HL-60 (cell line): ENCODE measurements at places on chromosomes 5 and 9.

DNA sequence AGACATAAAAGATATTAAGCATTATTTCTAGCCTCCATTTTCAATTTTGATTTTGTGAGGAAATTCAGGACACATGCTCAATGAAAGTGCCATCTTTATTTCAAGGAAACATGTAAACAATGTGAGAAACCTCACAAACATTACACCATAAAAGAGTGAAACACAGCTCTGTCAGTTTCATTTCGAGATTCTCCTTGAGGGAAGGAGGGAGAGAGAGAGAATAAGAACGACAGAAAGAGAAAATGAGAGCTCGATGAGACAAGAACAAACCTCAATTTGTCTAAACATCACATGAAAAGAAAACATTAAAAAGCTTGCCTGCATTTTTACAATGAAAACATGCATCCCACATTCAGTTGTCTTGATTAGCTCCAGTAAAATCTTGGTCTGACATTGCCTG is 553.5 kb upstream of the MEF2C start:
- no peak for DNase-seq

- no peak for DNase-seq
Measured at GRCh38 chr5:147750065-147750464, 32.5 kb downstream of the JAKMIP2 start.

DNA sequence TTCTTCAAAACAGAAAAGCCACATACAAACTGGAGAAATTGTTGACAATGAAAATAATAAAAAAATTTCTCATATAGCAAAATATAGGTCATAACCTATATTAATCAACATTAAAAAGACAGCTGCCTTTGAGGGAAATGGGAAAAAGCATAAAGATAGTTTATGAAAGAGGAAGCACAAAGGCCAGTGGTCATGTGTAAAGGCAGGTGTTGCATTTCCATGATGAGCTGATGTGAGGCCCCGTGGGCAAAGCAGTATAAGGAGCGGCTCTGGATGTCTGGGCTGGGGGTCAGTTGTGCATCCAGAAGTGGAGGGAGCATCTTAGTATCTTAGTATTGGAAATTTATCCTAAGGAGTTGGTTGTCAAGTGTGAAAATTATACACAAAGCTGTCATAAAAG is 18.3 kb downstream of the NDUFS6 start:
- DNase-seq: no peak

DNA sequence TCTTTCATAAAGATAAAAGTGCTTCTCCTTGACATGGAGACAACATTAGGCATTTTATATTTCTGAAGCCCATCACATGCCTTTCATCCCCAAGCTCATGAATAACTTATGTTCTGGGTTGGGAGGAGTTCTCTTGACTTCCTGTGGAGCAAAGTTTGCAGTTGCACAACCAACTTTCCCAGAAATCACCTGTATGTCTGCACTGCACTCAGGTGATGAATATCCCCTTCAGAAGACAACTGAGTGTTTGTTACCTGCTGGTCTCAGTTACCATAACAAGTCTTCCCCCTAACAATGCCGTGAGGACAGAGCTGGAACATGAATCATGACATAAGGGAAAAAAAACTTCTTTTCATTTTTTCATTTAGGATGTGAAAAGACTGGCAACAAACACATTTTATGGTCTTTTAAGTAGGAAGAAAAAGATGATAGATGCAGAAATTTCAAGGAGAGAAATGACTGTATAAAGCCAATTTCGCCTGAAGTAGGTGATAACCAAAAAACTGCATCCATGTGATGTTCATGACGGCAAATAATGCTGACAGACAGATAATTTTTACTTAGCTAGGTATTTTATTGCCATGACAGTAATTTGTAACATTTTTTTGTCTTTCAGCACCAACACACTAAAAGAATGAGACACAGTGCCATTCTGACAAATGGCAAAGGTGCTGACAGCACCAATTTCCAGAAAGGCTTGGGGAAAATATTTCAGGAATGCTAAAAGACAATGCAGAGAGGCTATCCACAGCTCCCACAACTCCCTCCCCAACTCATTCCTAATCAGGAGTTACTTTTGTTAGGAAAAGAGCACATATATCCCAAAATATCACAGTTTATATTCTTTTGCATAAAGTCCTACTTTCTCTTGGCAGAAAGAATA is 656.3 kb downstream of the PRELID2 start:
- no peak for DNase-seq

GRCh38 chr9:78278177-78278777 is 18.6 kb upstream of the PSAT1 start:
- DNase-seq: peak; percentile 58

DNA sequence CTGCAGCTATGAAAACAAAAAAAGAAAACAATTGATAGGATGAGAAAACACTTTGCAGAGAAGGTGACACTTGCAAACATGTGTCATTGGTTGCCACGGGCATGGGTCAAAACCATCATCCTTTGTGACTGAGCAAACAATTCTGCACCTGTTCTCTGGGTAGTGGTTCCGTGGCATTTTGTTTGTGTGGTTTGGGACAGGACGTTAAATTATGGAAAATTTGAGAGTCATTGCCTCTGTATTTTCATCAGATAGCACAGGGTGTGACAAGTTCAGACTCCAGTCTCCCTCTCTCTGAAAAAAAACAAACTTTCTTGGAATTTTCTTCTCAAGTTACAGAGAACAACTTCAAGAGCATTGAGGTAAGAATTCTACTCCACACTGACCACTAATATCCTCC is 113.4 kb upstream of the HMHB1 start:
- no peak for DNase-seq

GRCh38 chr9:75811692-75812091 is 78.8 kb upstream of the PCSK5 start:
- no peak for DNase-seq

GRCh38 chr5:35182910-35183535 is 47.3 kb downstream of the PRLR start:
- DNase-seq: peak; percentile 62

- DNase-seq: no peak
Measured at GRCh38 chr5:141298376-141298775, 5.5 kb downstream of the SLC25A2 start.

GRCh38 chr5:152097128-152097527 is 172.5 kb upstream of the GLRA1 start:
- DNase-seq: no peak

DNA sequence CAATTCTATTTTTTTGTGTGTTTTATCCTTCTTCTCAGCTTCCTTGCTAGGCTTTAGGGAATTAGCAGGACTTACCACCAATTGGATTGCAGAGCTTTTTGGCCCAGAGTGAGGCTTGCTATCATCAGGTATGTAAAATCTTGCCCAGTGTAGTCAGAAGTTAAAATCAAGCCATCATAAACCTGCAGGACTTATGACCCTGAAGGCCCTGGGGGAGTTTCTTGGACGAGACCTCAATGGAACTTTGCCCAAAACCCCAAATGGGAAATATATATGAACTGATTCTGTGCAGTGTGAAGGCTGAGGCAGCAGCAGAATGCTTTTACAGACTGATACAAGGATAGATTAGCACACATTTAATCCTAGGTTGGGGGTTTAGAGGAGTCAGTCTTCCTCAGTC is 287.0 kb downstream of the SH3GL2 start:
- no peak for DNase-seq

DNA sequence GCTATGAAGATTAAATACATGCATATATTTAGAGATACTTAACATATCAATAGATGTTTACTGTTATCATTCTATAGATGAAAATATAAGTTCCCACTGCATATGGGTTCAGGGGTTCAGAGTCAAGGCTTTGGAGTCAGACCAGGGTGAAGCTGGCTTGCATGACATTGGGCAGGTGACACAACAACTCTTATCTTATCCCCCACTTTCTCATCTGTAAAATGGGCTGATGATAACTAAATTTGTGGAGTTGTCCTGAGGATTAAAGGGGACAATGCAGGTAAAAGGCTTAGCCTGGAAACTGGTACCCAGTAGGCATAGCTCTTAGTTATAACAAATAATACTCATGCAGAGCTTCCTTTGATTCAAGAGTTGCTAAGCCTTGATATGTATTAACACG is 72.6 kb upstream of the BRINP1 start:
- no peak for DNase-seq

DNA sequence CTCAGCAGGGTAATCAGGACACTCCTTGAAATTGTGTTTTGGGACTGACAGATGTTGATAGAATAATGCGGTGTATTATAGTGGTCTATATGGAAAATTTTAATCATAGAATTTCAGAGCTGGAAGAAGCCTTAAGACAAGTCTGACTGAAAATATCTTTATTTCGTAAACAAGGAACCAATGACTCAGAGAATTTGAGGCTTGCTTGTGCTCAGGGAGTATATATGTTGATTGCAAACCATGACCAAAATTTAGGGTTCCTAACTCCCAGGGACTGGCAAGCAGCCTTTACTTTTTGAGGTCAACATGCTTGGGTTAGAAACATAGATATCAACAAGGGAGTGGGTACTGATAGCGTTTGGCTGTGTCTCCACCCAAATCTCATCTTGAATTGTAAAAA is 287.2 kb downstream of the CD180 start:
- no peak for DNase-seq

DNA sequence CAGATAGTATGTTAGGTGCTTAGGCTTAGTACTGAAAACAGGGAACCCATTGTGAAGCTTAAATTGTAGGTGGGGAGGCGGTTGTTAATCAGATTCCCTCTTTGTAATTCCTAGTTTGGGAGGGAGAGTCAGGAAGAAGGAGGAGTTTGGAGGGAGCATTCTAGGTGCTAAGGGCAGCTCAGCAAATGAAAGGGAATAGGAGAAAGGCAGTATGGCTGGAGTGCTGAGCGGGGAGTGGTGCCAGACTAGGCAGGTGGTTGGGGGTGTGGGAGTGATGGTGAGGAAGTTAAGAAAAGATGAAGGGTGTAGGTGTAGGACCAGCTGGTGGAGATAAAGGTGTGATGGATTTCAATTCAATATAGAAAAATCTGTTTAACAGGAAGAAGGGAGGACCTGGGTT is 11.1 kb upstream of the GARNL3 start:
- DNase-seq: no peak

DNA sequence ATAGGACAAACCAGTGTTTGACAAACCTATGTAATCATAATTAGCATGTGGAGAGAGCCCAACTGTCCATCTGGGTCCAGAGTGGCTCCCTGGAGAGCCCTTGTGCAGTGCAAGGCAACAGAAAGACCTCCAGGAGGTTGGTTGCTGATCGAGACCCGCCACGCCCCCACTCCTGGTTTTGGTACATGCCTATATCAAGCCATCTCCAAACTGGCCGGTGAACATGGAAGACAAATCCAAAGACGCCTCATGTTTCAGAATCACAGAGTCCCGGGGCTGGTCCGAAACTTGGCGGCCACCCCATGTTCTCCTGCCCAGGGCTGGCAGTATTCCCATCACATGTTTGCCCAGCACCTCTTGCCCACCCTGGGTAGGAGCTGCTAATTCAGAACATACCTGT is 140.2 kb downstream of the PAX5 start:
- DNase-seq: no peak

DNA sequence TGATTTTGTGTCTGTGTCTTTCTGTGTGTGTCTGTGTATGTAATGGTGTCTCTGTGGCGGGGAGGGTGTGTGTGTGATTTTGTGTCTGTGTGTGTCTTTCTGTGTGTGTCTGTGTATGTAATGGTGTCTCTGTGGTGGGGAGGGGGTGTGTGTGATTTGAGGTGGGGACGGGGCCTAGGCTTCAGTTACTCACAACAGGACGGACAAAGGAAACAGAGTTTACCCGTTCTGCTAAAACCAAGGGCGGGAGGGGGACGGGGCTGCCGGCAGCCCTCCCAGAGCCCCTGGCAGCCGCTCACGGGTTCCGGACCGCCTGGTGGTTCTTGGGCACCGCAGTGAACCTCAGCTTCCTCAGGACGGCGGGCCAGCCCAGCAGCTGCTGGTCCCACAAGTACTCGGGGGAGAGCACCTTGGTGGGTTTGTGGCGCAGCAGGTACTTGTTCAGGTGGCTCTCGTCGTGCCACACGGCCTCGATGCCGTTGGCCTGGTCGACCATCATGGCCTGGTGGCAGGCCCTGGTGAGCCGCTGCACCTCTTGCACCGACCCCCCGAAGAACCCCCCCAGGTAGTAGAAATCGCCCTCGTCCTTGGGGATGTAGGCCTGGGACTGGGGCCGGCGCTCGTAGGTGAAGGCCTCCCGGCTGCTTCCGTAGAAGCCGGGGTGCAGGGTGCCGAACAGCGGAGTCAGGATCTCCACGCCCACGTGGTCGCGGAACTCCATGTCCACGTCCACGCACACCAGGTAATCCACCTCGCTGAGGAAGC is 19.4 kb downstream of the ABO start:
- DNase-seq: no peak

GRCh38 chr5:30832519-30832918 is 361.0 kb upstream of the CDH6 start:
- DNase-seq: no peak

DNA sequence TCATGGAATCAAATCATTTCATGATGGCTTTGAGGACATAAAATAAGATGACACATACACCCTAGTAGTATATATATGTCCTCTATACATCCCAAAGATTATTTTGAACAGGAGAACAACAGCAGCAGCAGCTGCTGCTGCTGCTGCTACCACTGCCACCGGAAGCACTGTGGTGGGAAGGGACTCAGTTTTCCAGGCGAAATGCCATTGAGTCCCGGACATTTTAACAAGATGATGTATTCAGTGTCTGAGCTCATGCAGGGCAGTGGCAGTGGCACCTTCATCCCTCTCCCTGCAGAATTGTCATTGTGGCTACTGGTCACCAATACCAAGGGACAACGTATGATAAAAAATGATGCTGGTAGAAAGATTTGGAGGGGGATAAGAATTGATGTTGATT is 151.3 kb downstream of the CHSY3 start:
- DNase-seq: no peak
